Right ventricle myocardium inferior (tissue), 1 donor: ENCODE measurements at places on chromosomes 3 and 15. TPM values are rescaled to one million over a fixed set of nuclear protein-coding genes. Genes with fewer than 3 reads are reported as not detected.

DNA sequence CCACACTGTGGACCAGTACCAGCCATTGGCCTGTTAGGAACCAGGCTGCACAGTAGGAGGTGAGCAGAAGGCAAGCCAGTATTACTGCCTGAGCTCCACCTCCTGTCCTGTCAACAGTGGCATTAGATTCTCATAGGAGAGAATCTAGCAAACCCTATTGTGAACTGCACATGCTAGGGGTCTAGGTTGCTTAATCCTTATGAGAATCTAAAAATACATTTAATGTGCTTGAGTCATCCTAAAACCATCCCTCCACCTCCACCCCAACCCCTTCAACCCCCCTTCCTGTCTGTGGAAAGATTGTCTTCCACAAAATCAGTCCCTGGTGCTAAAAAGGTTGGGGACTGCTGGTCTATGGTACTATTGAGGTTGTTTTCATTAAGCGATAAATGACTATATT is 49.3 kb upstream of the KCNAB1 start:
- DNase-seq, result no peak

DNA sequence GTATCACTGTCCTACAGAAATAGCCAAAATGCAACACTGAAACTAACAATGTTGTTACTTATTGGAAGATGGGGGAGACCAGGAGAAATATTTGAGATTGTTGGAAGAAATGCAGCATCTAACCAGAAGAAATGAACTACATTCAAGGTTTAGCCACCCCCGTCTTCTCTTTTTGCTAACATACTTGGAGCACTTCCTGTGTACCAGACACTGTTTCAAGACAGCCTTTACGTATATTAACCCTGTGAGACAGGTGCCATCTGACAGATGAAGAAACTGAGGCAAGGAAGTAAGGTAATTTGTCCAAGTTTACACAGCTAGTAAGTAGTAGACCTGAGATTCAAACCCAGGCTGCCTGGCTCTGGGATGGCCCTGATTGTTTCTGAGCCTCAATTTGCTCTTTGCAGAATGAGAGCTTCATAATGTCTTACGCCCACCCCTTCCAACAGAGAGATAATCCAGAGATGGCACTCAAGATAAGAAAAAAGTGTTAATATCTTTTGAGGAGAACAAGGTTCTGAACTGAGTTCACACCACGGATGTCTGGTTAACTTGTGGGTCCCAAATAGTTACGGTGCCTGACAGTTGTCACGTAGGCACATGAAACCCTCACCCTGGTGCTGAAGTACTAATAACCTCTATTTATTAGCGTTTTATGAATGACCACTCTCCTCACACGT is 26.1 kb downstream of the RASGRP1 start:
- no peak for DNase-seq

LRRIQ4 gene
- not detected for total RNA-seq

CCR9 gene
- total RNA-seq, result not detected

FSTL1 gene
- 217 TPM for total RNA-seq

DNA sequence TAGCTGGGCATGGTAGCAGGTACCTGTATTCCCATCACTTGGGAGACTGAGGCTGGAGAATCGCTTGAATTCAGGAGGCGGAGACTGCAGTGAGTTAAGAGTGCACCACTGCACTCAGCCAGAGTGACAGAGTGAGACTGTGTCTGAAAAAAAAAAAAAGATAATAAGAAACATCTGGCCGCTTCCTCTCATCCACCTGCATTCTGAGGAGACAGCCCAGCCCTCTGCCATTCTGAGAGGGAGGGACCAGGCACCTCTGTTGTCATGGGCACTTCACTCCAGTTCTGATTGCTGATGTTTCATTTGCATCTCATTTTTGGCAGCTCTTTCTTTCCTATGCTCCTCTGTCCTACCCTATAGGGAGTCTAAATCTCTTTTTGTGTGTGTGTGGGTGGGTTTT is 36.4 kb upstream of the GSK3B start:
- no peak for DNase-seq

DNA sequence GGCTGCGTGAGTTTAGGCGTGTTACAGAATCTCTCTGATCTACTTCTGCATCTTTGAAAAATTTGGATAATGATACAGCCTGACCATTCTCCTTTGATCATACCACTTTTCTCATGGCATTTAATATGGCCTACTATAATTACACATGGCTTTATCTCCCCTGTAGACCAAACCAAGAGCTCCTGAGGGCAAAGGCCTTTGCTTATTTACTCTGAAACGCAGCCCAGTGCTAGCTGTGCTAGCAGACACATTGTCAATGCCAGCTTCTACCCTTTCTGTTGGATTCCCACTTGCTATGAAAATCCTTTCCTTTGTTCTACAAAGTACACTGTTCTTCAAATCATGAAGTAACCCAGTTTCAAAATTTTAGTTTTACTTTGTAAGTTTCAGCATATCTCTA is 16.5 kb upstream of the VGLL4 start:
- DNase-seq, result no peak
